ENCODE measurements at places on chromosomes 4 and X. TPM values are rescaled to one million over a fixed set of nuclear protein-coding genes. Genes with fewer than 3 reads are reported as not detected.

- H3K4me3 ChIP-seq, result no peak within 1 kb of the TSS
- peak within 1 kb of the TSS; percentile 84 for H3K27ac ChIP-seq
- H3K36me3 ChIP-seq, result no peaks in the 10 kb centered on the region
- no peaks in the 10 kb centered on the region for H3K27me3 ChIP-seq
Measured at GRCh38 chrX:71111141-71111843, at the start of gene IL2RG. TSS of gene IL2RG (minus strand) at chrX:71111577. CDS start at chrX:71111539, 38 bp downstream.

Gene GRXCR1
- not detected for total RNA-seq

- no peaks in the 10 kb centered on the region for H3K4me1 ChIP-seq
- no peak overlapping the region for H3K27ac ChIP-seq
- no peaks in the 10 kb centered on the region for H3K36me3 ChIP-seq
- H3K27me3 ChIP-seq, result no peaks in the 10 kb centered on the region
- DNase-seq, result no peak
Measured at GRCh38 chrX:144849141-144849540, 398.2 kb upstream of the SPANXN1 start.

GRCh38 chr4:8694651-8695151 lies 102.1 kb downstream of the CPZ start:
- H3K27ac ChIP-seq, result no peak overlapping the region
- H3K36me3 ChIP-seq, result no peaks in the 10 kb centered on the region
- no peak overlapping the region for H3K4me3 ChIP-seq
- DNase-seq, result peak; percentile 65

Gene POU4F2
- 0.19 TPM for total RNA-seq

DNA sequence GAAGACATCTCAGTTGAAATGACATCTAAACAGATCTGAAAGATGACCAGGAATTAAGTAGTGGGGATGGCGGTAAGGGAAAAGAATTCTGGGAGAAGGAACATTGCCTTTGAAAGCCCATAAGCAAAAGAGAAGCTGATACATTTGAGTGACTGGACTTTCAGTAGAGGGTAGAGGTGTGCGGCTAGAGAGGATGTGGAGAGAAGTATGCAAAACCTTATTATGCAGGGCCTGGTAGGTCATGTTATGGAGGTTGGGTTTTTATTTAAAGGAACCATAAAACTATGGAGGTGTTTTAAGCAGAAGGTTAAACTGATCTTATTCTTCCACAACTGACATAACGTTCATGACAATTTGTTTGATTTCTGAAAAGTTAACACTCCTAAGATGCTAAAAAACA lies 36.3 kb downstream of the RPS6KA3 start:
- no peaks in the 10 kb centered on the region for H3K4me1 ChIP-seq
- H3K27me3 ChIP-seq, result no peaks in the 10 kb centered on the region
- no peak for DNase-seq
- H3K4me3 ChIP-seq, result no peak overlapping the region

GRCh38 chr4:81609844-81610243 lies 138.1 kb upstream of the RASGEF1B start:
- no peaks in the 10 kb centered on the region for H3K27me3 ChIP-seq
- H3K27ac ChIP-seq, result no peak overlapping the region
- no peak overlapping the region for H3K4me3 ChIP-seq
- DNase-seq, result no peak
- no peaks in the 10 kb centered on the region for H3K36me3 ChIP-seq

GRCh38 chrX:47285836-47286320 lies 53.1 kb downstream of the USP11 start:
- H3K4me3 ChIP-seq, result no peak overlapping the region
- no peaks in the 10 kb centered on the region for H3K36me3 ChIP-seq
- H3K27me3 ChIP-seq, result no peaks in the 10 kb centered on the region

Gene SHOX
- not detected for total RNA-seq

GRCh38 chr4:112130906-112131305 lies 14.3 kb upstream of the FAM241A start:
- no peaks in the 10 kb centered on the region for H3K4me1 ChIP-seq
- no peaks in the 10 kb centered on the region for H3K36me3 ChIP-seq
- H3K4me3 ChIP-seq, result no peak overlapping the region
- no peak for DNase-seq
- no peak overlapping the region for H3K27ac ChIP-seq
- peaks cover 10% of the 10 kb centered on the region for H3K27me3 ChIP-seq

GRCh38 chr4:2295900-2296442 lies 34.1 kb upstream of the MXD4 start:
- no peaks in the 10 kb centered on the region for H3K36me3 ChIP-seq
- no peak overlapping the region for H3K27ac ChIP-seq
- peaks cover 11% of the 10 kb centered on the region for H3K27me3 ChIP-seq
- peaks cover 11% of the 10 kb centered on the region for H3K4me1 ChIP-seq
- DNase-seq, result peak; percentile 66

Gene ADH6
- 5.2 TPM for total RNA-seq

- H3K27me3 ChIP-seq, result no peaks in the 10 kb centered on the region
- no peak overlapping the region for H3K4me3 ChIP-seq
- H3K36me3 ChIP-seq, result no peaks in the 10 kb centered on the region
- no peak for DNase-seq
- no peak overlapping the region for H3K27ac ChIP-seq
Measured at GRCh38 chrX:56068274-56068758, 163.8 kb upstream of the KLF8 start.

Gene C4orf51
- not detected for total RNA-seq

Gene SCML2
- 2.5 TPM for total RNA-seq

DNA sequence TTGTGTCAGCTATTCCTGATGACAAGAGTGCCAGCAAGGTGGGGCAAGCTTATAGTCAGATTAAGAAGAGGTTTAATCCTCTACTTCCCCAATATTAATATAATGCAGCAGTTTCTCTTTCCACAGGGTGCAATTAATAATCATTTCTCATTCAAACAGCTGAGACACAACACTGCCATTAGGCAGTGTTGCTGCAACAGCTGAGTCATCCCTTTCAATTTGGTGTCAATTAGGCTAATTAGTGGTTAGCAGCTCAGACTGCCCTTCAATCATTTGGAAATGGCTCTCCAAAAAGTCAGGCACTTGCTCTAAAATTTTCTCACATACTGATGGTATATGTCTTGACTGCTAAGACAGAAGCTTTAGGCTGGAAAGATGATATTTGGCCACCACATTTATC lies 265.7 kb upstream of the FAM241A start:
- no peaks in the 10 kb centered on the region for H3K36me3 ChIP-seq
- peaks cover 16% of the 10 kb centered on the region for H3K27me3 ChIP-seq
- no peak for DNase-seq

Gene SOWAHB
- total RNA-seq, result 8.4 TPM

GRCh38 chr4:159175085-159175988 lies 72.5 kb downstream of the RAPGEF2 start:
- H3K27ac ChIP-seq, result peak overlapping the region; percentile 76
- H3K4me1 ChIP-seq, result peaks cover 54% of the 10 kb centered on the region
- H3K4me3 ChIP-seq, result peak overlapping the region; percentile 17
- no peaks in the 10 kb centered on the region for H3K27me3 ChIP-seq

Gene GATA1
- not detected for total RNA-seq

Gene IL21
- total RNA-seq, result not detected

DNA sequence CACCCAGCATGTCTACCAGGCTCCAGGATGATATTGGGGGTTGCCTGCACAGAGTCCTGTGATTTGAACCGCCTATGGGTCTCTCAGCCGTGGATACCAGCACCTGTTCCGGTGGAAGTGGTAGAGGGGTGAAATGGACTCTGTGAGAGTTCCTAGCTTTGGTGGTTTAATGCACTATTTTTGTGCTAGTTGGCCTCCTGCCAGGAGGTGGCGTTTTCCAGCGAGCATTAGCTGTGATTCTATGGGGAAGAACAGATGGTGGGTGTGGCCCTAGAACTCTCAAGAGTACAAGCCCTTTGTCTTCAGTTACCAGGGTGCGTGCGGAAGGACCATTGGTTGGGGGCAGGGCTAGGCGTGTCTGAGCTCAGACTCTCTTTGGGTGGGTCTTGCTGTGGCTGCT lies 316.9 kb upstream of the AMOT start:
- DNase-seq, result no peak
- no peak overlapping the region for H3K27ac ChIP-seq
- no peaks in the 10 kb centered on the region for H3K27me3 ChIP-seq
- no peak overlapping the region for H3K4me3 ChIP-seq
- no peaks in the 10 kb centered on the region for H3K4me1 ChIP-seq

Gene SH3BGRL
- 52.4 TPM for total RNA-seq

- H3K4me1 ChIP-seq, result no peaks in the 10 kb centered on the region
- H3K27ac ChIP-seq, result no peak overlapping the region
- no peaks in the 10 kb centered on the region for H3K27me3 ChIP-seq
- no peak overlapping the region for H3K4me3 ChIP-seq
- DNase-seq, result no peak
- peaks cover 5% of the 10 kb centered on the region for H3K36me3 ChIP-seq
Measured at GRCh38 chr4:172892300-172892699, 276.3 kb upstream of the GALNT7 start.

Gene RGN
- total RNA-seq, result 3.5 TPM

GRCh38 chr4:1399508-1400190 lies 6.6 kb downstream of the NKX1-1 start:
- peaks cover 17% of the 10 kb centered on the region for H3K27me3 ChIP-seq

- H3K4me3 ChIP-seq, result no peak overlapping the region
- H3K4me1 ChIP-seq, result peaks cover 12% of the 10 kb centered on the region
- peak overlapping the region; percentile 15 for H3K27ac ChIP-seq
- no peak for DNase-seq
Measured at GRCh38 chr4:105808030-105808749, 87.1 kb upstream of the NPNT start.

DNA sequence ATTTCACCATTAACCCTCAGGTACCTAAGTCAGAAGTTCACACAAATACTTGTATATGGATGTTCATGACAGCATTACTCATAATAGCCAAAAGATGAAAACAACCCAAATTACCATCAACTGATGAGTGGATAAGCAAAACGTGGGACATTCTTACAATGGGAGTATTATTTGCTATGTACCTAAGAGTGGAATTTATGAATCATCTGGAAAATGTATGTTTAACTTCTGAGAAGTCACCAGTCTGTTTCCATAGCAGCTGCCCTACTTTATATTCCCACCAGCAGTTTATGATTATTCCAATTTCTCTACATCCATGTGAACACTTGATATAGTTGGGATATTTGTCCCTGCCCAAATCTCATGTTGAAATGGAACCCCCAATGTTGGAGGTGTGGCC lies 1478.9 kb downstream of the PCDH19 start:
- H3K27me3 ChIP-seq, result no peaks in the 10 kb centered on the region
- DNase-seq, result no peak
- no peaks in the 10 kb centered on the region for H3K36me3 ChIP-seq
- no peak overlapping the region for H3K4me3 ChIP-seq
- H3K27ac ChIP-seq, result no peak overlapping the region

DNA sequence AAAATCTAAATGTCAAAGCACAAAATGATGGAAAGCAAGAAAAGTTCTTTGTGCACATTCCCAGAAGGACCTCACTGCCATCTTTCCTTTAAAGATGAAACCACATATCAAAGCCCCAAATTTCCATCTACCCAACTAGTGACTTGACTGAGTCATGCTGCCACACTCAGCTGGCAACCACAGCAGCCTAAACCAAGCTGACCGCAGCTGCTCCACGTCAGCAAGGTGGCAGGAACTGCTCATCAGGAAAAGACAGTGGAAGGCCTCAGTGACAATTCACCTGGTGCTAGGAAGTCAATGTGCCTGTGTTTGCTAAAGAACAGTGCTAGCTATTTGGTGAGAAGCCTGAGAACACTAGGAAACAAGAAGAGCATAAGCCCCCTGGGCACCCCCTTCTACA lies 26.1 kb downstream of the ACOX3 start:
- H3K36me3 ChIP-seq, result peaks cover 14% of the 10 kb centered on the region
- H3K27ac ChIP-seq, result no peak overlapping the region
- H3K4me1 ChIP-seq, result peaks cover 12% of the 10 kb centered on the region
- no peak for DNase-seq

All from type B pancreatic cell (in vitro differentiated cells).